Mononuclear cell (primary cell): ENCODE measurements at places on chromosomes 3 and 15. TPM values are rescaled to one million over a fixed set of nuclear protein-coding genes. Genes with fewer than 3 reads are reported as not detected.

Gene CELF6
- 0.84 TPM for total RNA-seq

Gene FSIP1
- 0.94 TPM for total RNA-seq

Gene ITIH1
- total RNA-seq, result 0.52 TPM

Gene LEKR1
- 9.4 TPM for total RNA-seq

Gene MYL3
- total RNA-seq, result not detected

Gene SYNPR
- total RNA-seq, result not detected

Gene SAXO2
- 2.1 TPM for total RNA-seq

Gene PFKFB4
- 11.3 TPM for total RNA-seq

Gene AP3B2
- 0.10 TPM for total RNA-seq

Gene CYP1A1
- not detected for total RNA-seq

Gene PLCD1
- 18.1 TPM for total RNA-seq

Gene CLDN18
- under 0.01 TPM for total RNA-seq

Gene PCOLCE2
- total RNA-seq, result not detected

Gene HHLA2
- 0.31 TPM for total RNA-seq

Gene ZNF148
- total RNA-seq, result 25.9 TPM

Gene CHRM5
- total RNA-seq, result not detected

Gene P2RY1
- 3.1 TPM for total RNA-seq

Gene CRYGS
- 0.21 TPM for total RNA-seq

Gene ISL2
- total RNA-seq, result 0.21 TPM

Gene LDHAL6B
- not detected for total RNA-seq

Gene CERS3
- 0.73 TPM for total RNA-seq

Gene CASR
- 1.2 TPM for total RNA-seq

Gene CCR1
- total RNA-seq, result 60.7 TPM

Gene RLBP1
- total RNA-seq, result not detected

Gene VGLL3
- under 0.01 TPM for total RNA-seq

Gene MST1R
- 0.10 TPM for total RNA-seq

Gene LRRC3B
- total RNA-seq, result 0.10 TPM

Gene LAMB2
- total RNA-seq, result 3.1 TPM
